Suprapubic skin (tissue), 4 donors: ENCODE measurements at places on chromosomes 6 and 20.

DNA sequence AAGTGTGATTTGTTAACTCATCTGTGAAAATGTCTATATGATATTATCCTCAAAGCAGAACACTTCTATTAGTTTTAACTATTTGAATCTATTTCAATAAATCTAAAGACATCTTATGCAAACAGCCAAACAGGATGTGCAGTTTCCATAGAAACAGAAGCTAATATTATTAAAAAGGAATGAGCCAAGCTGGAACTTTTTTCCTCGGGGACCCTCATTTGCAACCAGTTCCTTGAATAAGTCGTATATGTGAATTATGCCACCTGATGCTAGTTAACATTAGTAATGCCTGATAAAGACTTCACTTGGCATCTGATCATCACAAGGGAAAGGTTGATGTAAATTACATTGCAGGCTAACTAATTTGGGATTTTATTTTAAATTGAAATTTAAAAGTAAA, 216.9 kb upstream of the SMLR1 start:
- DNase-seq = no peak

- DNase-seq = no peak
These were observed 494.7 kb upstream of the MARCKS start for GRCh38 chr6:113362301-113363047.

DNA sequence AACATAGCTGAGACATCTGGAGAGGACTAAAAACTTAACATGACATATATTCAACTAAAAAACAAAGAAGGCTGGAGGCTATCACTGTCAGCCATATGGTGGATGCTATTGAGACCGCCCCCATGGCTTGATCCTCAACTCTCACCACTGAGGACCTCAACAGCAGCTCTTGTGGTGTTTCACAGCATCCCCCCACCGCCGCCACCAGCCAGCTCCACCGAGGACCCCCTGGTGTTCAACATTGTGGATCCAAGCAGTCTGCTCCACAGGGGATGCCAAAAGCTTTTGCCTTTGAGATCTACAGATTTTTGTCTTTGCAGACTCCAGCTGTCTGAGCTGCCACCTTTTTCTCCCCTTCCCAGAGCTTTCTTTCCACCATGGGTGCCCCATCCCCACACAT, 64.6 kb downstream of the NUS1 start:
- no peak for DNase-seq

DNA sequence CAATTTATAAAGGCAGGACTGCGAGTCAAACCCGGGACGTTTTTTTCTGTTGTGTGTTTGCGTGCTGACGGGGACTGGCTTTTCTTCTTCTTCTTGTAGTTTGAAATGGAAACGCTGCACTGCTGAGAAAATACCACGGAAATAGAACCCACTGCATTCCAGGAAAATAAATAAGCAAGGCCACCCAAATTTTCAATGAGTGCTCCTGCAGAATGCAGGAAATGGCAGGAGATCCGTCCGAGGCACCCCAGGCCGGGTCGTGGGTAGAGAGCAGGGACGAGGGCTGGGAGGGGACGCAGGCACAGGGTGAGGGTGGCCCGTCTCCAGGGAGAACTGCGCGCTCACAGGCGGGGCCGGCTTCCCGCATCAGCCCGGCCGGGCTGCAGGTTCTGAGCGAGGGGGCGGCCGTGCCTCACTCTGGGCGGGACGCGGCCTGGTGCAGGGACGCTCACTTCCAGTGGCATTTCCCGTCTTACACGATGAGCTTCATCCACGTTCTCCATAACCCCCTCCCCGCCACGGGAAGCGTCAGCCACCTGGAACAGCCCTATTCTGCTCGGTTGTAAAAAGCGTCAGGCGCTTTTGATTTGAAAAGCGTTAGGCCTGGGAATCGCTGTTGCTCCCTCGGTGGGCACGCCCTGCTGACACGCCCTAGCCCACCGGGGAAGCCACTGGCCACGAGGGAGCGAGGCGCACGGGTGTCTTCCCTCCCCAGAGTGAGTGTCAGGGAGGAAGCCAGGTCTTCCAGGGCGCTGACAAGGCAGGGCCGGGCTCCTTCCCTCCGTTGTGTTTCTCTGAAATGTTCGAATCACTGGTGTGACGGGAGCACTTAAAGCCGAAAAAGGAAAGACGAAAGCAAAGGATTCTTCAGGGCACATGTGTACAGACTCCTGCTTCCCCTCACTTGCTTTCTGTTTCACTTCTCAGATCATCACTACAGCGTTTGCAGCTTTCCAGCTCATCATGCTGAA, 17.9 kb upstream of the EXOC2 start:
- DNase-seq = no peak

DNA sequence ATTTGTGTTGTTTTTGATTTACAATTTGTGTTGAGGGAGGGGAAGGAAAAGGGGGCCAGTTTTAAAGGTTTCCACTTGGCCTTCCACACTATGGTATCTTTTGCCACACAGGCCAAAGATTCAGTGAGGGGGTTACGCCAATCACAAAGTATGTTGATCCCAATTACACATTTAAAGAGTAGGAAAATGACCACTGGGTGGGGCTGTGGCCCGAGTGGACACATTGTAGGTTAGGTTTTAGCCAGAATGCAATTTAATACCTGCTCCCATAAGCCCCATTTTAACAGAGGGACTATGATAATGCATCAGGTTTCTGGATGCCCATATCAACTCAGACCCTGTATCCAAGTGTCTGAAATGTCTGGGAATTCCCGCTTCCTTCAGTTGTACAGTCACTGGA, 15.6 kb downstream of the VGLL2 start:
- DNase-seq = no peak

- DNase-seq = no peak
These were observed 24.9 kb downstream of the FYN start for GRCh38 chr6:111848262-111848812.

DNA sequence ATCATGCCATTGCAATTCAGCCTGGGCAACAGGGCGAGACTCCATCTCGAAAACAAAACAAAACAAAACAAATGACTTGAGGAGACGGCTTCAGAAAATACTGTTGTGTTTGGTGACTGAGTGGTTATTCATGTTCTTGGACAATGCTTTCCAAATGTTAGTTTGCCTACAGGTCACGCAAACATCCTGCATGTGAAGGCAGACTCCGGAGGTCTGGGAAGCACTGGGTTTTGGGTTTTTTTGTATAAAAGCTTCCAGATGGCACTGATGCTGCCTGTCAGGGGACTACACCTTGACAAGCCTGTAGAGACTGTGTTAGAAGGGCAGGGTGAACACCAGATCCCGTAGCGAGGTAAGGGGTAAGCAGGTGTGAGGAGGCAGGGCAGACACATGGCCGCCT, 81.7 kb downstream of the THBS2 start:
- no peak for DNase-seq
